DMS79 treated with DMSO at 0.1 percent for 48 hours (cell line): ENCODE measurements at places on chromosomes 7 and 10.

GRCh38 chr7:24505968-24506367 lies 67.3 kb upstream of the PALS2 start:
- no peak for DNase-seq

GRCh38 chr10:72049969-72050781 lies 38.2 kb downstream of the SPOCK2 start:
- DNase-seq: no peak

DNA sequence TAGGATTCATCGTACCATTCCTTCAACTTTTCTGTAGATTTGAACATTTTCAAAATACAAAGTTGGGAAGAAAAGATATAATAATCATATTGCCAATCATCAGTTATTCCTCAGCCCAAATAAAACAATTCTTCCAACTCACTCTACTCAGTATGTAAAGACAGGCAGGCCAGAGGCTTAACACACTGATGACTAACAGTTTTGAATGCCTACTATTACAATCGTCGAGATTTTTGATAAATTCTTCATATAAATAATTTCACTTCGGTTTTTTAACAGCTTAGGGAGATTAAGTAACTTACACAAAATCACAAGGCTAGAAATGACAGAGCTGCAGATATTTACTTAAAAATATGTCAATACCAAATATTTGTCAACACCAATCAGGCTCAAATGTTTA lies 17.6 kb downstream of the CYTH3 start:
- no peak for DNase-seq

- no peak for DNase-seq
These were observed 3.0 kb downstream of the ZFAND2A start for GRCh38 chr7:1156782-1157535.

- no peak for DNase-seq
These were observed 683.2 kb upstream of the IGFBP3 start for GRCh38 chr7:46604241-46604661.

- DNase-seq: no peak
These were observed 276.8 kb downstream of the ELFN1 start for GRCh38 chr7:1946773-1947450.

DNA sequence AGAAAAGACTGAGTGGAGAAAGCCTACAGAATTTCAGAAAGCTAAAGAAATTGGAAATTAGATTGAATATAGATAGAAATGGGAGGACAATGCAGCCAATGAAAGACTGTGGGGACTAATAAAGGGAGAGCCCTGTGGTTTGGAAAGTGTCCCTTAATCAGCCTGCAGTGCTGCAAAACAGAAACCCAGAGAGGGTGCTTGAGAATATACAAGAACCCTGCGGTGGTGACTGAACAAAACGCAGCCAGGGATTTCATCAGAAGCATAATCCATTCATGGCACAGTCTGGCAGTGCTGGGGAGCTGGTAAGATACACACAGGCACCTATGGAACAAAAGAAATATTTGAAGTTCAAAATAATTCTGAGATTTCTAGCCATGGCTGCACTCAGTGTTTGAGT lies 19.1 kb downstream of the CEP41 start:
- peak; percentile 97 for DNase-seq

DNA sequence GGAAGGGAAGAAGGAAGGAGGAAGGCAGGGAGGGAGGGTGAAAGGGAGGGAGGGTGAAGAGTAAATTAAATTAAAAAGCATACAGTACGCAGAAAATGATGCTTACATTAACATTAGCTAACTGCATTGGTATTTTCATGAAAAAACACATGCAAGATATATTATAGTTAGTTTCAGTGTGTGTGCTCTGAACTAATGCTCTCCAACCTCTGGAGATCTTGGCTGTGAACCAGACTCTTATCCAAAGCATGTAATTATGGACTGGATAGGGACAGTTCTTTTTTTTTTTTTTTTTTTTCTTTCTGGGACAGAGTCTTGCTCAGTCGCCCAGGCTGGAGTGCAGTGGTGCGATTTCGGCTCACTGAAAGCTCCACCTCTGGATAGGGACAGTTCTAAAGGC lies 357.0 kb downstream of the FRMD4A start:
- DNase-seq: no peak

DNA sequence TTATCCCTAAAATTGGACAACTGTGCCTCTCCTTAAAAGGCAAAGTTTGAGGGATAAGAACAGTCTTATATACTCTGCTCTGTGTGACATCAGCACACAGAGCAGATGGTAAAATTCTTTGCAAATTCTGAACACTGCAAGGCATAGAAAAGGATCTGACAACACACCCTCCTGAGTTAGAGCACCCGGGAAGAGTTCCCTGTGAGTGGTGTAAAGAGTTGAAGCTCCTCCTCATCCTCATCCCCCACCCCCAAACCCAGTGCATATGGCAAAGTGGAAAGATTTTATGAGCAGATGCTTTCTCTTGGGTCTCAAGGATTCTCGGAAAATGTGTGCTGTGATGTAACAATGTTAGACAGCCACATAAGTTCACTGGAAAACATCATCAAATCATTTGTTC lies 40.0 kb upstream of the DGKI start:
- DNase-seq: no peak

DNA sequence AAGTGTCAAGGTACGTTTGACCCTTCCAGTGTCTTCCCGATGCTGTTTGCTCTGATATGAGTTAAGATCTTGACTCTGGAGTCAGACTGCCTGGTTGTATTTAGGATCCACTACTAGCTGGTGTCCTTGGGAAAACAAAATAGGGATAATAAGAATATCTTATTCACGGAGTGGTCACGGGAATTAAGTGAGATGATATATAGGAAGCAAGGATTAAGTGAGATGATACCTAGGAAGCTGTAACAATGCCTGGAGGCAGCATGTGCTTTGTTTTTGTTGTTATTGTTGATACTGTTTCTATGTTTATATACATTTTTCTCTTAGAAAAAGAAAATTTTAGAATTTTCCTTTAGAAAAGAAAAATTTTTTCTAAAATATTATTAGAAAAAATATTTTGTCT lies 87.0 kb downstream of the LYZL1 start:
- no peak for DNase-seq

DNA sequence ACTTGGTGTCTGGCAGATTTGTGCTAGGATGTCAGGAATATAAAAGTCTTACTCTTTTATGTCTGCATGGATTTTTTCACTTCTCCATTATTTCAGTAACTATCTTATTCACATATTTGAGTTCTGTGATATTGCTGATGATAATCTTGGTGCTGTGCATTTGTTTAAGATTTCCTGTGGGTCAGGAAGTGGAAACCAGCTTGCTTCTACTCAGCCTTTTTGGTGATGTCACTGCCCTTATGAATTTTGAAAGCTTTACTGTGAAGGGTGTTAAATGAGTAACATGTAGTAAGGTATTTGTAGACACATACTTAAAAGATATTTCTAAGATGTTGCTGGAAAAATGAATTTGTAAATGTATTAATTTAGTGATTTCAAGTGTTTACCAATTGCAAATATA lies 69.5 kb upstream of the VOPP1 start:
- DNase-seq: no peak

DNA sequence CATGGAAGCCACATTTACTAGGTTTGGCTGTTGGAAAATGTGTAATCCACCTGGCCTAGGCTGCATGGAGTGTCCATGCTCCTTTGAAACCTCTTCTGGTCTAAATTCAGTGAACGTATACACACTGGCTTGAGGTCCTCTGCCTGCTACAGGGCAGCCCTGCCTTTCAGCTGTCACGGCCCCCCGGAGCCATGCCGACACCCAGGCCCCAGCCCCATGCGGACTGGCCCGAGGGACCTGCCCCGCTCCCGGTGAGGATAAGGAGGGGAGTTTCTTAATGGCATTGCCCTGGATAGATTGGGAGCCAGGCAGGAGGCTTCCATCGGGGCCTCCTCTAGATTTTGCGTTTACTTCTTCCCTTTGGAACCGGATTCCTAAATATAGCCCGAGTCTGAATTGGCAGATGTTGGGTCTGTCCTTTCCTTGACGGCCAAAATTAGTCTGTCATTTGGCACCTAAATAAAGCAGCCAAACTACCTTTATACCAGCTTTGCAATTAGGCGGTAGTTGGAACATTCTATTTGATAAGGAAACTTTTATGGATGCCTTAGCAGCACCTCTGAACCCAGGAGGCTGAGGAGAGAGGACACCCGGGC lies 72.1 kb upstream of the SH2B2 start:
- DNase-seq: no peak

DNA sequence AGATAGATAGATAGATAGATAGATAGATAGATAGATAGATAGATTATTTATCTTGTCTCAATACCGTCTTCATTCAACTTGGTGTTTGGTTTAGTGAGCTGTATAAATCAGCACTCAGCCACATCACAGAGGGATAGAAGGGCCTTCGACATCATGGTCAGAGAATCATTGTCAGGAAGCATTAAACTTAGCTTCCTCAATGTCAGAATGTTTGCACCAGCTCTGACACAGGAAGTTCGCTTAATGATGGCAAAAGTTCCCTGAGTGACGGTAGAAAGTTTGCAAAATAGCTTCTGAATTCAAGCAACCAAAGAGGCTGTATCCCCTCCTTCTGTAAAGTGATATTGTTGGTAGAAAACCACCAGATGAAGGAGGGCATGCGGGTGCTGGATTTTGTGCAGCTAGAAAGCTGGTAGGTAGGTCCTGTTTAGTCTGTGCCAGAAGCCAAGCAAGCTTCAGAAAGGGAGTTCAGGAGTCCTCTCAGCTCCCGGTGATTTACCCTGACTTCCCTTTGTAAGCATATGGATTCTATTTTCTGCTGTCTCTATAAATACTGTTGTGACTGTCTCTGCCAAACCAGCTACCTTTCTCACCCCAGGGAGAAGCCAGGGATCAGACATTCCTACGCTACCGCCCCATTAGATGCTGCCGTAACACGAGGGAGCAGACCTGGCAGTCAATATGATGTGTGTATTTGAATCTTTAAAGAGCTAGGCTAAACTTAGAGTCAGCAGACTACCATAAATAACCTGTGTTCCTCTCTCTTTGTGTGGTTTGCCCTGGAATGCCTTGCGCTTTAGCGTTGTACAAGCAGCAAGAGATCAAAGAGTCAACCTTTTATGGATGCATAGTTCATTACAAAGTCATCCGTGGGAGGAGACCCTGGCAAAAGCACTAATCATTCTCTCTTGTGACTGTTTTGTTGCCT lies 200.5 kb upstream of the KIAA1217 start:
- DNase-seq: no peak

- DNase-seq: no peak
These were observed 85.2 kb upstream of the SEMA3C start for GRCh38 chr7:81004098-81004497.

GRCh38 chr10:84407388-84408049 lies 79.1 kb downstream of the CCSER2 start:
- DNase-seq: no peak

DNA sequence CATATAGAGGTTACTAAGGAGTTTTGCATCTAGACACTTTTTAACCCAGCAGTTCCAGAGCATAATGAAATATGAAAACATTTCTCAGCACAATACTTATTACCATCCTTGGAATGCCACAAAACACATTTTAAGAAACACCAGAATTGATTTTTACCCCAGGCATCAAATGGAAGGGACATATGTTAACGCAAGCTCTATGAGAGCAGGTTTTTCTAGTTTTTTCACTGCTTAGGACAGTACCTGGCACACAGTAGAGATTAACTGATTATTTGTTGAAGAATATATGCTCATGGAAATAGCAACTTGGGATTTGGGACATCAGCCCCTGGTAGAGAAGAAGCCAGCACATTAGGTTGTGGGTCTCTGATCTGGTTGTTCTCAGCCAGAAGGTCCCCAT lies 67.0 kb upstream of the ARID5B start:
- DNase-seq: no peak

- DNase-seq: no peak
These were observed 19.0 kb upstream of the CAPZA2 start for GRCh38 chr7:116843378-116843777.

DNA sequence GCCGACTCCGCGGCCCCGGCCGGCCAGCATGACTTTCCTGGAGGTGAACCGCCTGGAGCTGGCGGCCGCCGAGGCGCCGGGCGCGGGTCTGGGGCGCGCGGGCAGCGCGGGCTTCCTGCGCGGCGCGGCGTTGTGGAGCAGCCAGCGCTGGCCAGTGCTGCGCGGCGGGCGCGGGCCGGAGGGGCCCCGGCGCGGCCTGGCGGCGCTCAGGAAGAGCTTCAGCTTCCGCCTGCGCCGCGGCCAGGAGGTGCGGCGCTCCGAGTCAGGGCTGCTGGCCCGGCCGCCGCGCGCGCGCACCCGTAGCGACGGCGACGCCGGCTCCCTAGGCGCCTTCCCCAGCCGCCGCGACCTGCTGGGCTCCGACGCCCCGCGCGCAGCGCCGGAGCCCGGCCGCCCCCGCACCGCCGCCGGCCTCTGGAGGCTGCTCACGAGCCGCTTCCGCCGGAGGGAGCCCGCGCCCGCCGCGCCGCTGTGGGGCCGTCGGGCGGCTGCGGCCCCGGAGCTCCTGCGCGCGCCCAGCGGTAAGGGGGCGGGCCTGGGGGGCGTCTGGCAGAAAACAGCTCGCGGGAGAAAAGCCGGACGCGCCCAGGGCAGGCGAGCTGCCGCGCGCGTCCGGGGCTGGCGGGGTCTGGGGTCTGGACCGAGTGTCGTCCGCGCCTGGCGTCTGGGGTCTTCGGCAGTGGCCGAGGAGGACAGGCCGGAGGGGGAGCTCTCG lies 29.0 kb downstream of the AGAP3 start:
- no peak for DNase-seq

GRCh38 chr7:86407291-86407690 lies 236.4 kb upstream of the GRM3 start:
- DNase-seq: no peak

DNA sequence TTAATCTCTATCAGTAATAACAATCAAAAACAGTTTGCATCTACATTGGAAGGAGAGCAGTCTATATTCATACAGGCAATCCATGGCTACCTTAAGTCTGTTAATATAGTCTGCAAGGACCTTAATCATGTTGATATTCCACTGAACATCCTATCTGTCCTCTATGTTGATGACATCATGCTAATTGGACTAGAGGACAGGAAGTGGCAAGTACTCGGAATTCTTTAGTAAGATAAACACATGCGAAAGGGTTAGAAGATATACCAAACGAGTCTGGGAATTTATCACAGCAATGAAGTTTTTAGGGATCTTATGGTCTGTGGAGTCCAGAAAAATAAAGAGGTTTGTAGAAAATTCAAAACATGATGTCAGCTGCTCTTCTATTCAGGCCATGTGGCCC lies 11.3 kb upstream of the SAMD9L start:
- DNase-seq: no peak

- no peak for DNase-seq
These were observed 67.6 kb downstream of the OSBPL3 start for GRCh38 chr7:24912424-24912823.

DNA sequence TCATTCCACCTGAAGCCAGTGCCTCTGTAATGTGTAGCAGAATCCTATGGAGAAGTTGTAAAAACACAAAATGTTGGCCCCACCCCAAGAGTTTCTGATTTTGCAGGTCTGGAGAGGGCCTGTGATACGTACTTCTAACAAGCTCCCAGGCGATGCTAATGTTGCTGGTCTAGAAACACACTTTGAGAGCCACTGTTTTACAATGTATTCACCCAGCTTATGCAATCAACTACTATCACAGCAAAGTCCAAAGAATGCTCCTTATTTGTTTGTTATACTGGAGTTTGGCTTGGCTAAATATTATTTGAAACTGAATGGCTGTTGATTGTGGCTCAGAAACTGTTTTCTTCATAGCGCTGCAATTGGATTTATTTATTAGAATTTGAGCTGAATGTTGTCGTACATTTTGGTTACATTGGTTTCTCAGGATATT lies 44.3 kb downstream of the DNAJB9 start:
- DNase-seq: no peak

- no peak for DNase-seq
These were observed 109.1 kb downstream of the C10orf90 start for GRCh38 chr10:126561294-126561920.
